ENCODE measurements at places on chromosomes 3 and 15. TPM values are rescaled to one million over a fixed set of nuclear protein-coding genes. Genes with fewer than 3 reads are reported as not detected.

STX19 gene
- not detected for polyA plus RNA-seq

SCN11A gene
- polyA plus RNA-seq, result 0.86 TPM

GRCh38 chr3:40211579-40211978, 97.9 kb upstream of the EIF1B start:
- H3K27ac ChIP-seq, result no peak overlapping the region
- DNase-seq, result no peak
- no peaks in the 10 kb centered on the region for H3K27me3 ChIP-seq
- no peaks in the 10 kb centered on the region for H3K4me1 ChIP-seq
- no peaks in the 10 kb centered on the region for H3K36me3 ChIP-seq
- no peak overlapping the region for H3K4me3 ChIP-seq

- no peaks in the 10 kb centered on the region for H3K27me3 ChIP-seq
- peaks cover 5% of the 10 kb centered on the region for H3K4me1 ChIP-seq
Measured at GRCh38 chr3:132404276-132404675, 13.0 kb upstream of the DNAJC13 start.

DNA sequence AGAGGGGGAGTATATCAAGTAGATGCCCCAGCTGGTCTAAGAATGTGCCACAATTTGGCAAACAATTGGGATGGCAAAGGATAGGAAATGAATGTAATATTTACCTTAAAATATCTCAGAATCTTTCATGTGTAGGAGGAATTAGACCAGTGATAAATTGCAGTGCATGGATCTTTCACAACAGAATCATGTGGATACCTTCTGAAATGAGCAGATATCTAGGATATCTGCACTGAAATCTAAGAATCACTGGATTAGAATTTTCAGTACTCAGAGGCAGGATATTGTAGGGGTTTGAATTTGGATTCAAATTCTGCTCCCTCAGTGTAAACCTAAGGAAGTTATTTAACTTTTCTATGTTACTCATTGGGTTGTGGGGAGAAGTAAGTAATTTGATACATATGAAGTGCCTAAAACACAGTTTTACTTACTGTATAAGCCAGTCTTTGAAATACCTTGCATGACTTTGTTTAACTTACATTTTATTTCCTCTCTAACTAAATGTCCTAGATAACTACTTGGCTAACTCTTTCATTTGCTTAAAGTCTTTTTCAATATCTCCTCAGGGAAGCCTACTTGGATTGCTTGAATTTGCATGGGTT, 8.8 kb downstream of the IL1RAP start:
- no peak for DNase-seq
- no peak overlapping the region for H3K27ac ChIP-seq
- no peaks in the 10 kb centered on the region for H3K27me3 ChIP-seq
- peaks cover 7% of the 10 kb centered on the region for H3K4me1 ChIP-seq
- H3K4me3 ChIP-seq, result no peak overlapping the region

- H3K27me3 ChIP-seq, result no peaks in the 10 kb centered on the region
- H3K36me3 ChIP-seq, result no peaks in the 10 kb centered on the region
- no peak overlapping the region for H3K27ac ChIP-seq
- H3K4me1 ChIP-seq, result peaks cover 14% of the 10 kb centered on the region
- DNase-seq, result no peak
Measured at GRCh38 chr3:183513046-183513706, 42.3 kb downstream of the KLHL6 start.

DNA sequence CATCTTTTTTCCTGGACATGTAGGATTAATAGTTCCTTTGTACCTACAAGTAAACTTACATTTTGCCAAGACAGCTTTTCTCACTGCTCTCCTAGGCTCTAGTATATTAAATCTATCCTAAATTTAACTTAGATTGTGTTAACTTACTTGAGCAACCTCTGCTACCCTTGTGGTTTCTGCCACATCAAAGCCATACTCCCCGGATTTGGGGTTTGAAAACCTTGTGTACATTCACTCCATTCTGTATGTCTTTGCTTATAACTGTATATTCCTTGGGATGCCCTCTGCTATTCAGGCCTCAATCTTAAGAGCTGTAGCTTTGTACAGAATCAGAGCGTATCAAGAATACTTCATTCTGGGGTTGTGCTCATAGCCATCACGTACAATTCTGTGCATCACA, 60.4 kb downstream of the ARIH1 start:
- DNase-seq, result no peak
- H3K4me1 ChIP-seq, result no peaks in the 10 kb centered on the region
- no peaks in the 10 kb centered on the region for H3K36me3 ChIP-seq
- H3K4me3 ChIP-seq, result no peak overlapping the region
- no peak overlapping the region for H3K27ac ChIP-seq
- H3K27me3 ChIP-seq, result no peaks in the 10 kb centered on the region

GRCh38 chr3:49536875-49537533, 17.3 kb upstream of the BSN start:
- no peak overlapping the region for H3K4me3 ChIP-seq
- H3K36me3 ChIP-seq, result no peaks in the 10 kb centered on the region
- H3K27me3 ChIP-seq, result no peaks in the 10 kb centered on the region
- no peak overlapping the region for H3K27ac ChIP-seq
- no peak for DNase-seq

DNA sequence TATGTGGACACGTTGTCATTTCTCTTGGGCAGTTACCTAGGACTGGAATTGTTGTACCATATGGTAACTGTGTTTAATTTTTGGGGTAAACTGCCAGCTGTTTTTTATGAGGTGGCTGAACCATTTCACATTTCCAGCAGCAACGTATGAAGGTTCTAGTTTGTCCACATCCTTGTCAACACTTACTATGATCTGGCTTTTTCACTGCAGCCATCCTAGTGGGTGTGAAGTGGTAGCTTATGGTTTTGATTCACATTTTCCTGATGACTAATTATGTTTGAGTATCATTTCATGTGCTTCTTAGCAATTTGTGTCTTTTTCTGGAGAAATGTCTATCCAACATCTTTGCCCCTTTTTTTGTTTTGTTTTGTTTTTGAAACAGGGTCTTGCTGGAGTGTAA, 96.2 kb downstream of the VGLL4 start:
- H3K4me1 ChIP-seq, result peaks cover 14% of the 10 kb centered on the region
- H3K27ac ChIP-seq, result no peak overlapping the region
- no peak overlapping the region for H3K4me3 ChIP-seq
- DNase-seq, result no peak
- H3K27me3 ChIP-seq, result no peaks in the 10 kb centered on the region
- H3K36me3 ChIP-seq, result no peaks in the 10 kb centered on the region

DNA sequence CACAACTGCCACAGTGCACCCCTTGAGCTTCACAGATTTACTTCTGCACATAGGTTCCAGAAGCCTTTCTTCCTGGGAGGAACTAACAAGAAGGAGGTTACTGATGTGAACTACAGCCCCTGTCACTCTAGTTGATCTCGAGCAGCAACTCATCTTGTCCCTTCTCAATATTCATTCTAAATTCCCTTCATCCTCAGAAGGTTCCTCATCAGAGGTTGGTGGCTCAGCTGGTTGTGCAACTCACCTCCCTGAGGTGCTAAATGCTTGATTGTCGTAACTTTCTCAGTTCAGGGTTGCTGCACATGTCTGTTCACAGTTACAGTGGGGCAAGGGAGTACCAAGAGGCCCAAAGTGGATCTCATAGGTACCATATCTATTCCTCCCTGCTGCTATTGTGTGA, 5.7 kb upstream of the A4GNT start:
- DNase-seq, result no peak
- no peaks in the 10 kb centered on the region for H3K36me3 ChIP-seq

- H3K4me3 ChIP-seq, result no peak overlapping the region
- H3K4me1 ChIP-seq, result no peaks in the 10 kb centered on the region
- no peak overlapping the region for H3K27ac ChIP-seq
- H3K27me3 ChIP-seq, result no peaks in the 10 kb centered on the region
- no peak for DNase-seq
Measured at GRCh38 chr3:118803096-118803476, 231.6 kb downstream of the IGSF11 start.

GRCh38 chr3:184761075-184761841, 49.4 kb upstream of the MAGEF1 start:
- no peak for DNase-seq
- H3K4me1 ChIP-seq, result peaks cover 45% of the 10 kb centered on the region
- peak overlapping the region; percentile 71 for H3K27ac ChIP-seq
- H3K27me3 ChIP-seq, result no peaks in the 10 kb centered on the region

DNA sequence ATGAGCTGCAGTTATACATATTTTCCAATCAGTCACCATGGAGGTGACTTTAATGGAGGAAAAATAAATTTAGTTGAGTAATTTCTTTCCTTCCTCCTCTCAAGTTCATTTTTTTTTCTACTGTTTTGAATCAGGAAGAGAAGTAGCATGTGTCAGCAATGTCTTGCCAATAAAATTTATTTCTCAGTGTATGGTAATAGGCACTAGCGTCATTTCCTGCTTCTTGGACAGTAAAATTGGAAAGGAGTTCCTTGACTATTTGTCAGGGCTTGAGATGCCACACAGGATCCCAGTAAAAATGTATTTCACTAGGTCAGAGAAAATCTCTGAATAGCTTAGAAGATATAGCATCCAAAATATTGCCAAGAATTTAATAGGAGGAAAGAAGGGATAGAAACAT, 605.9 kb downstream of the ROBO1 start:
- no peaks in the 10 kb centered on the region for H3K27me3 ChIP-seq
- H3K4me3 ChIP-seq, result no peak overlapping the region
- H3K36me3 ChIP-seq, result no peaks in the 10 kb centered on the region
- H3K27ac ChIP-seq, result no peak overlapping the region
- DNase-seq, result no peak

DNA sequence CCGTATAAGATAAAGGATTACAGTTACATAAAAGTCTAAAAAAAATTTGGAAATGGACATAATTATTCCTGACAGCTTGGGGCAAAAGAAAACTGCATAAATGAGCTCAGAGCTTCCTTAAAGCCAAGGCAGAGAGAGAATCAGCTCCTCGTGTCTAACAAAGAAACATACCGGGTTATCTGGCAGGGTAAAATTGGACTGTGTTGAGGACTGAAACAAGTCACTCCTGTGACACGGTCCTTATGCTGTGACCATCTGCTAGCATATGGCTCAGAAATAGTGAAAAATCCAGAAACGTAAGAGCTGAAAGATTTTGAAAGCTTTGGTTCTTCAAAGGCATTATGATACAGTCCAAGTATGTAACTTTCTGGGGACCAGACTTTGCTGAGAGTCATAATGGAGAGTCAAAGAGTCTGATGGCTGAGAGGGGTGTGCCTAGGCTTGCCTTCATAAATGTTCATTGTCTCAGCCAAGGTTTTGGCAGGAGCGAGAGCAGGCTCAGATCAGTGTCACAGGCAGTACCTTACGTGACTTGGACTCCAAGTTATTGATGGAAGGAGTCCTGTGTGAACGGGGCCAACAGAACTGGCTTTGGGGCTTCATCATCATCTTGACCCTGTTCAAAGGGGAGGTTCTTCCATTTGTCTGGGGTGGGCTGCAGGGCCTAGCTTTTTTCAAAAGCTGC, 12.5 kb downstream of the MAP6D1 start:
- no peak for DNase-seq
- no peaks in the 10 kb centered on the region for H3K36me3 ChIP-seq
- no peak overlapping the region for H3K4me3 ChIP-seq
- H3K27ac ChIP-seq, result no peak overlapping the region
- H3K27me3 ChIP-seq, result no peaks in the 10 kb centered on the region

- H3K27ac ChIP-seq, result peak overlapping the region; percentile 22
- H3K36me3 ChIP-seq, result no peaks in the 10 kb centered on the region
- peaks cover 13% of the 10 kb centered on the region for H3K4me1 ChIP-seq
- H3K27me3 ChIP-seq, result no peaks in the 10 kb centered on the region
- no peak overlapping the region for H3K4me3 ChIP-seq
Measured at GRCh38 chr3:48612309-48612708, 2.9 kb upstream of the UQCRC1 start.

- H3K27me3 ChIP-seq, result no peaks in the 10 kb centered on the region
- DNase-seq, result peak; percentile 87
- no peak overlapping the region for H3K4me3 ChIP-seq
- no peaks in the 10 kb centered on the region for H3K36me3 ChIP-seq
Measured at GRCh38 chr3:24680214-24680967, 185.7 kb upstream of the THRB start.

DNA sequence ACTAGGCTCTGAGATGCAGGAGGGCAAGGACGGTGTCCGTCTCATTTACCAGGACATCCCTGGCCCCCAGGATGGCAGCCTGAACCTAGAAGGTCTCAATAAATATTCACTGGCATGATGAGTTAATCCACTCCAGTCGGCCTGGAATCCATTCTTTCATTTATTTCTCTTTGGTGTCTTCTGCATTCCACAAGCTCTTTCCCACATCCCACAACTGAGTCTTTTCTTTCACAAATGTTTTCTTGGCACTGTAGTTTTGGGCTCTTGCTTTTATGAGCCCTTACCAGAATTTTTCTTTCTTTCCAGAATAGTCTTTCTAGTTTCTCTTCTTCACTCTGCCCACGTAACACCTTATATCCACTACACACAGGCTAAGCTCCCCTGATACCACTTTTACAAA, 778.0 kb downstream of the AGBL1 start:
- no peaks in the 10 kb centered on the region for H3K27me3 ChIP-seq
- no peak overlapping the region for H3K4me3 ChIP-seq
- no peak overlapping the region for H3K27ac ChIP-seq
- H3K4me1 ChIP-seq, result peaks cover 8% of the 10 kb centered on the region

GRCh38 chr3:134291319-134292254, 40.9 kb upstream of the RYK start:
- H3K4me3 ChIP-seq, result no peak overlapping the region
- DNase-seq, result peak; percentile 74
- peak overlapping the region; percentile 69 for H3K27ac ChIP-seq
- H3K4me1 ChIP-seq, result peaks cover 8% of the 10 kb centered on the region
- no peaks in the 10 kb centered on the region for H3K36me3 ChIP-seq

GRCh38 chr15:47890397-47891150, 173.3 kb downstream of the SEMA6D start:
- no peak overlapping the region for H3K27ac ChIP-seq
- H3K4me3 ChIP-seq, result no peak overlapping the region
- no peaks in the 10 kb centered on the region for H3K4me1 ChIP-seq
- H3K36me3 ChIP-seq, result no peaks in the 10 kb centered on the region
- H3K27me3 ChIP-seq, result no peaks in the 10 kb centered on the region

GRCh38 chr3:140630866-140631265, 47.0 kb upstream of the TRIM42 start:
- no peak overlapping the region for H3K27ac ChIP-seq
- H3K4me1 ChIP-seq, result no peaks in the 10 kb centered on the region
- H3K4me3 ChIP-seq, result no peak overlapping the region
- no peaks in the 10 kb centered on the region for H3K27me3 ChIP-seq
- no peaks in the 10 kb centered on the region for H3K36me3 ChIP-seq

- H3K27me3 ChIP-seq, result no peaks in the 10 kb centered on the region
- DNase-seq, result no peak
- H3K27ac ChIP-seq, result peak overlapping the region; percentile 74
- peaks cover 23% of the 10 kb centered on the region for H3K4me1 ChIP-seq
- no peak overlapping the region for H3K4me3 ChIP-seq
- H3K36me3 ChIP-seq, result no peaks in the 10 kb centered on the region
Measured at GRCh38 chr15:77568014-77568972, 64.4 kb downstream of the LINGO1 start.

DNA sequence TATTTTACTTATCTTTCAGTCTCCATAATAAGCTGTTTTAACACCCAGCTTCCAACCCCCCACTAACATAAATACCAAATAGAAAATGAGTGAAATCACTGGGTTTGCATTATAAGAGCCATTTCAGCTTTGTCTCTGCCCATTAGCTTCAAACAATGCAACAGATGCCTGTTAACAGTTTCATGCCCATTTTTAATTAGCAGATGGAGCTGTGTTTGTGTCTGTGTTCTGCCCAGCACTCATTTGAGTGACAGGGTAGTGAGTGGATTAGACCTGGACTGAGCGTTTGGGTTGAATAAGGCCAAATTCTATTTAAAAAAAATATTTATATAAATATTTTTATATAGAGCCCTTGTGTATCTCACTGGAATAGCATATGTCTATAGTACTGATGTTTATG, 7.4 kb downstream of the RAB8B start:
- peaks cover 10% of the 10 kb centered on the region for H3K4me1 ChIP-seq
- DNase-seq, result no peak
- H3K27me3 ChIP-seq, result no peaks in the 10 kb centered on the region
